Gastroesophageal sphincter (tissue), 4 donors: ENCODE measurements at places on chromosomes 4 and X.
A peak's percentile ranks its signal among the peaks of the same experiment; 100 is the strongest.

GRCh38 chr4:155578219-155578618 lies 88.4 kb upstream of the GUCY1A1 start:
- no peak for ATAC-seq

DNA sequence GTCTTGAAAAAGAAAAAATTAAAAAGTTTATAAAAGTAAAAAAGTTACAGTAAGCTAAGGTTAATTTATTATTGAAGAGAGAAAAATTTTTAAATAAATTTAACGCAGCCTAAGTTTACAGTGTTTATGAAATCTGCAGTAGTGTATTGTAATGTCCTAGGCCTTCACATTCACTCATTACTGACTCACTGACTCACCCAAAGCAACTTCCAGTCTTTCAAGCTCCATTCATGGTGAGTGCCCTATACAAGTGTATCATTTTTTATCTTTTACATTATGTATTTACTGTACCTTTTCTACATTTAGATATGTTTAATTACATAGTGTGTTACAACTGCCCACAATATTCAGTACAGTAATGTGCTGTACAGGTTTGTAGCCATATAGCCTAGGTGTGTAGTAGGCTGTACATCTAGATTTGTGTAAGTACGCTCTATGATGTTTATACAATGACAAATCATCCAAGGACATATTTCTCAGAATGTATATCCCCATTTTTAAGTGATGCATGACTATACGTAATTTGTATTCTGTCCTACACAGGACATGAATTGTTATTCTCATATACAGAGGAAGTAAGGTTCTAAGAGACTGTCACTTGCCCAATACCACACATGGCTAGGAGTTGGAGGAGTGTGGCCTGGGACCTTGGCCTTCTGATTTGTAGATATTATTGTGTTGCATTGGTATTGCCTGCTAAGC lies 19.5 kb upstream of the PDCL2 start:
- no peak for ATAC-seq

- peak; percentile 13 for ATAC-seq
Observed at GRCh38 chrX:261167-261918, 19.8 kb upstream of the PLCXD1 start.

GRCh38 chr4:182521011-182521410 lies 277.8 kb downstream of the TENM3 start:
- no peak for ATAC-seq

DNA sequence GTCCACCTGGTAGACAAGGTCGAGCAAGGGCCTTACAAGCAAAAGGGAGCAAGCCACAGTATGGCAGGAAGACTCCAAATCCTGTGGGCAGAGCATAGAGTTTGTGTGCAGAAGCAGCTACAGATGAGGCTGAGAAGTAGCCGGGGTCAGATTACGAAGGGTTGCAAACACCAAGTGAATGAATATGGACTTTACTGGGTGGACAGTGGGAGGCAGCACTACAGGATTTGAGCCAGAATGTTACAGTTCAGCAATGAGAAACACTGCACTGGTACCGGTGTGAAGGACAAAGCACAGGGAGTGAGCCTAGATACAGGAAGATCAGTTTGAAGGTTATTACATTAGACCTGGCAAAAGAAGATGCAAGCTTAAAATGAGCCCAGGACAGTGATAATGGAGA lies 46.1 kb upstream of the HOPX start:
- ATAC-seq, result no peak

DNA sequence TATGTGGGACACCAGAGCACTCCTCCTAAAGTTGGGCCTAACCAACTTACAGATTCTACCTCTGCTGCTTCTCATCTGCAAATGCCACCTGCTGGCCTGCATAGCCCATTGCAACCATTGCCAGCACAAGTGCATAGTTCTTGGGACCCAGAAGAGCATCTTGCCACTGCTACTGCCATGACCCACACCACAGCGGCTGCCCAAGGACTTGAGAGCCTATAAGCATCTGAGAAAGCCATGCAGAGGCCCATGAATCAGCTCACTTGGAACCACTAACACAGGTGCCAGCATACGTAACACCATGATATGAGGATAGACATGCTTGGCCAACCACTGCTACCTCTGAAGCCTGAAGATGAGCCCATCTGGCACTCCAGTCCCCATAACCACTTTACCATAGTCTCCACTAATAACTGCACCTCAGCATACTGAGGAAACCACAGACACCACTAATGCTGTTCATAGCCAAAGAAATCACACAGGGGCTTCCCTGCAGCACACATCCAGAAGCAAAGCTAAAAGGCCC lies 258.1 kb upstream of the AGTR2 start:
- ATAC-seq, result no peak

DNA sequence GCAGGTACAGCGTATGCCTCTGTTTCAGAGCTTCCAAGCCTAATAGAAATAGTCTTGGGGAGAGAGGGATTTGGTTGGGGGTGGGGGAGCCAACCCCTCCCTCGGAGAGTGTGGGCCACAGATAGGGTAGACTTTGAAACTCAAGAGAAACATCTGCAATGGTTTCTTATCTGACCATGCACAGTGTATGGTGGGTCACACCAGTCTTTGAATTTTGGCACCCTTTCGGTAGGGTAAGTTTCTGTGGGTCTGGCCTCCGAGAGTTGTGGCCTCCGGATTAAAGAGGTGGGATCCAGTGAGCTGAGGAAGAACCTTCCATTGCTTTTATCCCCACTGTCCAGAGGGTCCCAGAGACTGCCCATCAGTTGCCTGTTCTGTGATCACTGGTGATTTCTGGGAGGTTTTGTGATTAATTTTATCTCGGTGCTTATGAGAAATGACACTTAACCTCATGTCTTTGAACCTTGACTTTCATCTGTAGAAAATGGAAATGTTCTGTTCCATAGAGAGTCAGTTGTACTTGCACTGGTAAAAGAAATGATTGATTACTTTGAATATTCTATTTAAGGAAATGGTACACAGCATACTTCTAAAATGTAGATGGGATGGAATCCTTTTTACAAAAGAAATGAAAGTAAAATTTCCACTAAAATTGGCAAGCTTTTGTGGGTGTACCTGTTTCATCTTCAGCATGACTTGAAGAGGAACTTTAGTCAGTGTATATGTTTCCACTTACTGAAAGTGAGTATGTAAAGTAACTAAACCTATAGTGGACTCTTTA lies 62.7 kb downstream of the TMEM131L start:
- ATAC-seq, result no peak

DNA sequence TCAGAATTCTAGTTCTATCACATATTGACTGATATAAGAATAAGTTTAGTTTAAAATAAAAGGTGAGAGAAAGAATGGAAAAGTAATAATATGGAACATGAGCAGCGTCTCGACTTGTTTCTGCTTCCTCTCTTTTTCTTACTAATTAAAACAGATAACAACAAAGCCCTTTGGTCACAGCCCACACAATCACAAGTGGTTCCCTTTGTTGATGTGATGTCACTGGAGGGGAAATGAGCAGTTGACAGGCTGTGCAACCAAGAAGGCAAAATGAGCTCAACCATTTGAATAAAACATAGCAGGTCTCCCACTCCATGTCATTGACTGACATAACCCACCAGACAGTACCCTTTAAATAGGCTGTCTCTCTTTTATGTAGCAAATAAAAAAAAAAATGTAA lies 342.5 kb upstream of the MAGEB2 start:
- ATAC-seq, result no peak

- no peak for ATAC-seq
Observed at GRCh38 chr4:156583265-156583664, 388.3 kb downstream of the PDGFC start.
